ENCODE measurements at places on chromosomes 11 and 22.

DNA sequence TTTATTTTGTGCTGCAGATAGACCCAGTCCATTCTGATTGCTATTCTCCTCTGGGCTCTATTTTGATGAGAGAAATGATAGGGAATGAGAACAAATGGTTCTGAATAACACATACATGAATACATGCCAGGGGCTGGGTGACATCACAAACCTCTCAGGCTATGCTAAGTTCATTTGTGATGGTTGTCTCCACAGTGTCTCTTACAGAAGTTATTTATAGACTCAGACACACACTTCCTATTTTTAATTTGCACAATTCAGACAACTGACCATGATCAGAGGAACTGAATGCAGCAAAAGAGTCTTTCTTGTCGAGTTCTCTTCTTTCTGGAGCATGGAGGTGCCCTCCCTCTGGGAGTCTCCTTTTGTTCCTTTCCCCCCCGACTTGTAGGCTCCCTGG, 991.7 kb downstream of the OPCML start:
- DNase-seq: no peak

- DNase-seq: no peak
Observed at GRCh38 chr22:39134366-39135091, 18.0 kb downstream of the CBX7 start.

DNA sequence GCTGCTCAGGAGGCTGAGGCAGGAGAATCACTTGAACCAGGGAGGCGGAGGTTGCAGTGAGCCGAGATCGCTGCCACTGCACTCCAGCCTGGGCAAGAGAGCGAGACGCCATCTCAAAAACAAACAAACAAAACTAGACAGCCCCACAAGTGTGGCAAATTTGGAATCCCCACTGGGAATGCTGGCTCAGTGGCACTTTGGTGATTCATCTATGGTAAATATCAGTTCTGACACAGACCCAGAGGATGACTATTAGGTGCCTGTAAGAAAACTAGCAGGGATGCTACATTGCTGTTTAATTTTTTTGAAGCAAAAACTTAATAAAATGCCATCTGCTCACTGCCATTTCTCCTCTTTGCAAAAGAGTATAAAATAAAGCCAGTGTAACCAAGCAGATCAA, 107.9 kb downstream of the NAT10 start:
- DNase-seq: no peak

DNA sequence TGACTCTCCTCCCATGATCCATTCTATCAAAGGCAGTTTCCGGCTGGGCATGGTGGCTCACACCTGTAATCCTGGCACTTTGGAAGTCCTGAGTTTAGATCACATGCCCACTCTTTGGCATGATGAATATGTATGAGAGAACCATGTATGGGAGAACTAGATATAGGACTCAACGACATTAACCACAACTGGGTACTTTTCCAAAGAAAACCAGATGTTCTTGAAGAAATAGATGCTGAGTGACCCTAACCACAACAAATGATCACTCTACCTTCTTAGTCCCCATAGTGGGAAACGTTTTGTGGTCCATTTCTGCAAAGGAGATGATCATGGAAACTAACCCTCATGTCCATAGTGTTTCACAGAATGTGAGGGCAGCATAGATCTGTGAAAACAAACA, 13.6 kb downstream of the FJX1 start:
- no peak for DNase-seq

DNA sequence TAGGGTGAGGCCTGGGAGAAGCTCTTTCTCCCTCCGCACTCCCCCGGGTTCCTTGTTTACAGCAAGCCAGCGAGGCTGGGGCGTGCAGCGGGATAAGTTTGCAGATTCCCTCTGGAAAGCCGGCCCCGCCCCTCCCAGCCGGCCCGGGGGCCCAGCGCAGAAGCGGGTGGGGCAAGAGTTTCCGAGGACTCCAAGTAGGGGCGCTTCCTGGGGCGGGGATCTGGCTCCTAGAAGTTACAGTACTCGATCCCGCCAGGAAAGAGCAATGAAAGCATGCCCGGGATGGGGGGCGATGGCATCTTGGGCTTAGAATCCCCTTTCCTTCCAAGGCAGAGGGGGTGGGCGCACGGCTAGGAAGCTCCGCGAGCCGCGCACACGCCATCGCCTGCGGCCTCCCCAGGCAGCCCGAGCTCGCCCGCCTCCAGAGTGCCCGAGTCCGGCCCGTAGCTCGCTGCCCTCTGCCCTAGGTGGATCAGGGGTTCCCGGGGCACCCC, 385 bp downstream of the TST start:
- DNase-seq: no peak

- no peak for DNase-seq
Observed at GRCh38 chr11:1458340-1459218, 28.0 kb downstream of the MOB2 start.

DNA sequence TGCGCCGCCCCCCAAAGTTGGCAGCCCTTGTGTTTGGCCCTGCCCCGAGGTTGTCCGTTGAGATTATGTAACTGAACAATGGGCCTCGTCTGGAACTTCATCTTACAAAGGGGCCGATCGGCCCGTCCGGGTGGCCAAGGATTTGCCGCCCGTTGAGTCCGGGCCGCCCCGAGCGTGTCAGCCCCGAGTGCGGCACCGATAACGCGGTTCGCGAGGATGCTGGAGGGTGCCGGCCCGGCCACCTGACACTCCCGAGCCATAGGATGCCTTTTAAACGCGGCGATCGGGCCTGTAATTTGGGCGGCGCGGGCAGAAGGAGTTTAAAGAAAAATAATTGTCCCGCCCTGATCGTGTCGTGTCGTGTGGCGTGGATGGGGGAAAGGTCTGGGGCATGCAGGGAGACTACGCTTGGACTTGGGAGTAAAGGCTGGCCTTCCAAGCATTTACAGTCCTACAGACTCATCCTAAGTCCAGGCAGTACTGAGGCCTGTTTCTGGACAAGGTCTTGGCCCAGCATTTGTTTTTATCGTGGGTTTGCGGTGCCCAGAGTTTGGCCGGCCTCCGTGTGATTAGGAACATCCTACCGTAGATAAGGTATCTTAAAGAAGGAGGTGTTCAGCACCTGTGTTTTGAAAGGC, 1.3 kb downstream of the WEE1 start:
- DNase-seq: no peak

DNA sequence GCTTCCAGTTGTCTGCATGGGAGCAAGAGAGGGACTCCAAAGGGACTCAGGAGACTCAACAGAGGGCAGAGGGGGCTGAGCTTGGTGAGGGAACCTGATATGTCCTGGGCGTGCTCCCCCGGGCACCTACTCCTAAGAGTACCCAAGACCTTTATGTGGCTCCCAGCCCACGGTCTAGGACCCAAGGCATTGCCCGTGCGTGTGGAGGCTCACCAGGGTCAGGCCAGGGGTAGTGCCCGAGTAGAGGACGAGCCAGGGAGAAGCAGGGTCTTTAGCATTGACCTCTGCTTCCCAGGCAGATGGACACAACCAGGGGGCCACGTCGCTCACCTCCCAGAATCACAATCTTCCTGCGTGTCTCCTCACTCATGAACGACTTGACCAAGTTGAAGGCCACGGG, 13.4 kb downstream of the SEC14L4 start:
- no peak for DNase-seq

- DNase-seq: no peak
Observed at GRCh38 chr11:19241260-19242178, 774 bp upstream of the E2F8 start.

DNA sequence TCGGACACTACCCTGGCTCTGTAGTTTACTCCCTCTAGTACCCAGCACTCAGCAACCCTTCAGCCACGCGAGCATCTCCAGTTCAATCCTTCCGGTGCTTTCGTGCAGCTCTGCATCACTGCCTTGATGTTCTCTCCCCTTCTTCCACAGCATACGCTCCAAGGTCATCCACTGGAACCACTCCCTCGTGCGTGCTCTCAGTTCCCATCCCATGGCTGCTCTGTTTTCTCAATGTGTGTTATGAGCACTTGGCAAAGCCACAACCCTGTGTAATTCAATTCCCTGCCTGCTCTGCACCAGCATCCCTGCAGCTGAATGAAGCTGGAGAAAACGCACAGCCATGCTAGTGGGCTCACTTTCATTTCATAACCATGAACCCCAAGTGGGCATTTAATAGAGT, 38.5 kb upstream of the NFRKB start:
- DNase-seq: no peak

- peak; percentile 52 for DNase-seq
Observed at GRCh38 chr11:65927904-65928397, 8.7 kb downstream of the DRAP1 start.

DNA sequence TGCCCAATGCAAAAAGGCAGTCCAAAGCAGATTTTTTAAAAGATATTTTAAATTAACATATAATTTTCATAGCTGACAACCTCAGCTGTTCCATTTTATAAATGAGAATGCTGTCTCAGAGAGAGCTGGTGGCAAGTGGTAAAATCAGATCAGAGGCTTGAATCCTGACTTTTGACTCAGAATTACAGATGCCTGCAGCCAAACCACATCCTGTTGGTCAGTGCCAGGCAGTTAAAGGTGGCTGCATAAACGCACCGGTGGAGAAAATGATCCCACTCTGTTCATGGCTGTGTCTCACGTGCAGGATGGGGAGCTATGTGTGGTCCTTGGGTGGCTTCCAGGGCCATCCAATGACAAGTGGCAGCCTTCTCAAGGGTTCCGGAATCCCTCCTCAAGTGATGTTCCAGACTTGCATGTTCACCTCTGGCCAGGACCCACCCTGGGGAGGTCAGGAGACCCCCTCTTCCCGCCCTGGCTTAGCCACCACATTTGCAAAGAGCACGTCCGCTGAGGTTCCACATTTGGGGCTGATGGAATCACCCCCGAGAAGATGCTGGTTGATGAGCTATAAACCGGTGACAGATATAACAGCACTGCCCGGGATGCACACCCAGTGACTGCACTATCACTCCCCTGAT, 155.5 kb downstream of the SHANK2 start:
- no peak for DNase-seq

- DNase-seq: peak; percentile 29
Observed at GRCh38 chr11:14905104-14906033, 13.3 kb upstream of the CYP2R1 start.

DNA sequence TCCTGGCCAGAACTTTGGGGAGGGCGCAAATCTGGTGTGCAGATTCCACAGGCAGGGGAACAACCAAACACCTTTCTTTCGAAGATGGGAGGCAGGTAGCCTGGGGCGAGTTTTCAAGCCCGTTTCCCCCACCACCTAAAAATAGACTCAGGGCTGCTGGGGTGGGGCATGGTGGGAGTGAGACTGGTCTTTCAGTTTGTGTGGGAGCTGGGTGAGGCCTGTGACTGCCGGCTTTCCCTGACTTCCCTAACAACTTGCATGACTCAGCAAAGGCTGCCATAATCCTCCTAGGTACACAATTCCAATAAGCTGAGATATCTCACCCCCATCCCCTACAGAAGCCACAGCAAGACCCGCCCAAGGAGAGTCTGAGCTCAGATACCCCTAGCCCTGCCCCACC, 4.3 kb upstream of the OR5B12 start:
- DNase-seq: no peak

- no peak for DNase-seq
Observed at GRCh38 chr11:12160680-12161079, 50.3 kb downstream of the MICAL2 start.
